ENCODE measurements at places on chromosomes 7 and 10.

DNA sequence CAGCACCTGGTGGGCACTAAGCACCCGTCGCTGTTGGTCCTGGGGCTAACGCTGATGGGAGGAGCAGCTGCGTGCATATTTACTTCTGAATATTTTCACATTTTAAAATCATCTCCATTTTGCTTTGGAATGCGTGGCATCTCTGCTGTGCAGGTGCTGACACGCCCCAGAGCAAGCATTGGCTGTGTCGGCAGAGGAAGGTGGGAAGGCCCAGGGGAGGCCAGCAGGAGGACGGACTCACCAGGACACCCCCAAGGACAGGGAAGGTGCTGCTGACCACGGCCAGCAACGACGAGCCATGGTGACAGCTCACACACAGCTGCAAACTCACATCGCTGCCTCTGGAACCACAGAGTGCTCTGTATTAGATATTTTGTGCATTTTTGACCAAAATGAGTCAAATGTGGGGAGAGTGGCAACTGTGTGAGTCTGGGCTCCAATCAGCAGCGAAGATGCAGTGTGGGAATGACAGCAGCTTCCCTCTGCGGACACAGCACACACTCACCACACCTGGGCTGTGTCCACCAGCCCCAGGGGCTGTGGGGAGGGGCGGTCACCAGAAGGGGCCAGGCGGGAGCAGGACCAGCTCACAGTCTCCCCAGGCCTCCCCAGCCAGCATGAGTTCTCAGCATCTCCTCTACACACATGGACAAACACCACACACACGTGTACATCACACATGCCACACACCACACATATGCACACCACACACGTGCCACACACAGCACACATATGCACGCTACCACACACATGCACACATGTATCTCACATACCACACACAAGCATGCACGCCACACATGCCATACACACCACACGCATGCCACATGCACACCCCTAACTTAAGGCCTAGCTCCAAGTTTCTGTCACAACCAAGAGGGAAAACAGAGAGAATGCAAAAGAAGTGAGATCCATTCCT lies 58.2 kb downstream of the PTPRN2 start:
- no peak for DNase-seq

- no peak for DNase-seq
Observed at GRCh38 chr10:110779489-110779888, 92.2 kb upstream of the PDCD4 start.

DNA sequence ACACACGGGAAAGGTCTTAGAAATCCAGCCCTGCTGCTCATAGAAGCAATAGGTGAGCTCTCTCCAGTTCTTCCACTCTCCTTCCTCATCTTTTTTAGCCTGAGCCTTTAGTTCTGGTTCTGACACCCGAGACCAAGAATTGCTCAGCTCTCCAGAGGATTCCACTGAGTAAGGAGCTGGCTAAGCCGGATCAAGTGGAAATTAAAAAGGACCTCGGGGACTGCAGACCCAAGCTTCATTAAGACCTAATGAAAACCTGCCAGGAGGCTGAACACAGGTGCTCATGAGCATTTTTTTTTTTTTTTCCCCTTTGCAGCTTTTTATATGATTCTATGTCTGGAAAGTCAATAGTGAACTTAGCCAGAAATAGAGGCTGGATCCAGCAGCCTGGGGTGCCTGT lies 1176.0 kb upstream of the AUTS2 start:
- DNase-seq: no peak

GRCh38 chr10:96212911-96213310 lies 58.5 kb downstream of the BLNK start:
- no peak for DNase-seq

DNA sequence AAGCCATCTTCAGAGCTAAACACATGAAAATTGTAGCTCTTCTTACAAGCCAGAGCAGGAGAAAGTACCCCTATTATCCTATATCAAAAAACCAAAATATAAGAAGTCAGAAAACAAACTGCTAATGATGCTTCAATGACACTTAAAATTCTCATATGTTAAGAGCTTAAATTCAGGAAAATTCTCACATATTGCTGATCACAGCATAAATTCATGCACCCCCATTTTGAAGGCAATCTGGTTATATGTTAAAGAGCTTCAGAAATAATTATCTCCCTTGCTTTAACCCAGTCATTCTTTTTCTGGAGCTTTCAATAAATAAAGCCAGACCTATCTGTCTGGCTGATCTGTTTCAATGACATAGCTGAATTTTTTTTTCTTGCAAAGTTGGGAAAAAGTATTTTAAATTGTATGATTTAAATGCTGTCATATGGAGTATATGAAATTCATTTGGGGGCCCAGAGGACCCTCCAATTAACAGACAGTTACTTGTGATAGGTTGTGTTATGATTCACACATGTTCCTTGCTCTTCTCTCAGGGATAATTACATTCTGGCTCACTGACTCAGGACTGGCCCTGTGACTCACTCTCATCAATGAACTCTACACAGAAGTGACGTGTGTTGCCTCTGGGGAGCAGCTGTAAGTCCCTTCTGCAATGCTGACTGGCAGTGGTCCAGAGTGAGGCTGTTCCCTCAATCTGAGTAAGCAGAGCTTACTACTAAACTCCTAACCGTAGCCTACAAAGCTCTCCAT lies 85.2 kb downstream of the HGF start:
- DNase-seq: peak; percentile 47

DNA sequence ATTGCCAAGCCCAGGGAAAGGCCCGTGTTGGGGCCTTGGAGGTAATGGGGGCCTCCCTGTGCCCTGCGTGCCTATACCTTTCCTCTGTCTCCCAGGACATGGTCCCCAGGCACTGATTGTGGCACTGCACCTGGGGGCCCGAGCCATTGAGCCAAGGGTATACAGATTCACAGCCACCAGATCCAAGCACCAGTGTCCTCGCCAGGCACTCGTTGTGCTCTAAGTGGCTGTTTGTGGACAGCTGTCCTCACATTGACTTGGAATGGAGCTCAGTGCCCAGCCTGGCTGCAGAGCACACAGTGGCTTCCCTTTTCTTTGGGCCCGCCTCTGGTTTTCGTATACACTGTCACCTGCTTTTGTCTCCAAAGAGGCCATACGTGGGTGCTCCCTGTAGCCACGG lies 72.0 kb upstream of the BTBD16 start:
- DNase-seq: no peak

DNA sequence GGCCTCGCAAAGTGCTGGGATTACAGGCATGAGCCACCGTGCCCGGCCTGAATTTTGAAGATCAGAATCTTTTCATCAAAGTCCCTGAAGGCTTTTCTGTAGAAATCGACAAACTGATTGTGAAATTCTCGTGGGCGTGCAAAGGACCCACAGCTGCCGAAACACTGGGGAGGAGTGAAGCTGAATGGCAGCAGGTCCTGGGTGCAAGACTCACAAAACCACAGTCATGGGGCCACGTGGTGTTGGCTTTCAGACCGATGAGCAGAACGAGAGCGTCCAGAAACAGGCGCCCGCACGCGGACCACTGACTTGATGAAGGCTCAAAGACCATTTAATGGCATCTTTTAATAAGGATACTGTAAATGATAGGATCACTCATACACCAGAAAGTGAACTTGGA lies 24.7 kb upstream of the PRKAR1B start:
- DNase-seq: no peak

DNA sequence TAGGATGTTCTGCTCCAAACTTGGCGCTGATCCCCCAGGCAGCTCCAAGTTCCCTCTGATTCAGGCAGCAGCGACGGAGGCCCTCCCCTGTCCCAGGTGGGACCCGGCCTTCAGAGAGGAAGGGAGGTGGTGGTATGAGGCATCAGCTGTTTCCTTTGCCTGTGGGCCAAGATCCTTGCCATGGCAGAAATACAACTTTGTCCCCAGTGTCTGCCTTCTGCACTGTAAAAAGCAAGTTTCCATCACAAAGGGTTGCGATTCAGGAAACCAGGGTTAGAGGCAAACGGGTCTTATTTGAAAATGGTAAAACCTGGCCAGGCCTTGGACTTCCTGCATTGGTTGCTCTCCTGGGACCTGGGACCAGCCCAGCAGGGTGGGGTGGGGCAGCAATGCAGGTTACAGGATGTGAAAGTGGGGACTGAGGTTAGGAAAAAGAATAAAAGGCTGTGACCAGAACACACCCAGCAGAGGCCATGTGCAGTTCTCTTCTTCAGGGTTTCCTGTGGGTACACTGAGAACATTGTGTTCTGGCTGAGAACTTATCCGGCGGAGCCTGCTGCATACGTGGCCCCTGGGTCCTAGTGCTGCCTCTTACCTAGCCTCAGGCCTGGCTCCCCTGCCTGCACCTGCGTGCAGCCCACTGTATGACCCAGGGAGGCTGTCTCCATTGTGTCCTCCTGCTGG lies 25.1 kb upstream of the DDIT4 start:
- DNase-seq: peak; percentile 85

DNA sequence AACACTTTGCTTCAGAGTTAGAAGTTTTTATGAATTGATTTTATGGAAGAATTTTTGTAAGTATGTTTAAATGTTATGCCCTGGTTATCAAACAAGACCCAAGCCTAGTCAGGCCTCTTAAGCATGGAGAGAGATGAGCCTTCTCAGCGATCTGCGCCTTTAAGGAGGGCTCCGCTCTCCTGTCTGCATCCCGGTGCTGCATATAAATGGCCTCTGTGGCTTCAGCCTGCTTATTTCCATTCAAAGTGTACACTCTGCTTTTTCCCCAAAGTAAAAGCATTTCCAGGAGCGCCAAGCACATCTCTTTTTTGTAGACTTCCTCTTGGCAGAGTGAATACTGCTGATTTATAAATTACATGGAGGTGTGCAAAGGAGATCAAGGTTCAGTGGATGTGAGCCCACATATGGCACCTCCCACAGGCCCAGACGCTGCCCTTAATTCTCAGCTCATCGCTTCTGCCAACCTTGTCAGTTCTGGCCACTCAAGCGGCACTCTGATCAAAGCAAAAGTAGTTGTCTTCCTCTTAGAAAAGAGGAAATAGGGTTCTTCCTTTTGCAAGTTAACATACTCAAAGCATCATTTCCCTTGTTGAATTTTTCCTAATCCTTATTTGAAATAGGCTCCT lies 70.0 kb upstream of the SFMBT2 start:
- DNase-seq: no peak

Data from midbrain (tissue), 1 donor.